ENCODE measurements at places on chromosomes 3 and 15.

DNA sequence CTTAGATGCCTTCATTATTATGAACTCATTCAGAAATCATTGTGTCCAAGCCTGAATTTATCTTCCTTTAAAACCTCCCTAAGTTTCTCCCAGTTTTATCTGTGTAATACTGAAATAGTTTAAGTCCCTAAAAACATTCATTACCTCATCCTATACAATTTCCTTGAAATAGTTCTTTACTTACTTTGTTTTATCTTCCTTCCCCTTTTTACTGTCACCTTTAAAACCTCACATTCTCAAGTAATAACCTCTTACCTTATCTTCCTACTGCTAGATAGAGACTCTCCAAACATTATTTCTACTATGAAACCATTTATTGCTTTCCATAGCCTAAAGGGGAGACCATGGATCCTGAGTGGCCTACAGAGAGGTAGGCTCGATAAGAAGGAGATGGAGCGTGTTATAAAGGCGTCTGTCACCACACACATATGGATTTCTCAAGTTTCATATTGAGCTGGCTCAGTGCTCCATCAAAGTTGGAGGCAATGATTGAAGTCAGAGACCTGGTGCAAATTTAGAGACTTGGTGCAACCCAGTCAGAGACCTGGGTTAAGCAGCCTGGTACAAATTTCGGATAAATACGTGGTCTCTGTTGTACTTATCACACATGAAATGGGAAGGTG is 140.4 kb downstream of the NFKBIZ start:
- no peak for DNase-seq

DNA sequence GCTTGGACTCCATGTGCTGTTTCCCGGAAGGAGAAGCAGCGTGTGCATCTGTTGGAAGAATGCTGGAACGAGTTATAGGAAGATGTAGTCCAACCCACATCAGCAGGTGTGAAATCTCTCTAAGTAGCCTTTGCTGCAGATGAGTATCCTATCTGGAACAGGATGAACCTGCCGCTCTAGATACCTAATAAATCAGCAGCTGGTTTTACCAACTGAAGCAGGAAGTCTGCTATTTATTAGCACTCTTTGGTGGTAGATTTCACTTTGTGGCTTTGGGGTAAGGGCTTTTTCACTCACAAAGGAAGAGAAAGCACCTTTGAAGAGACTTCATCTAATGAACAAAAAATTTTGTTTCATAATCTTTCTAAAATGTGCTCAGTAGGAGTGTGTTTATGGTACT is 66.4 kb downstream of the DCUN1D1 start:
- DNase-seq, result no peak

DNA sequence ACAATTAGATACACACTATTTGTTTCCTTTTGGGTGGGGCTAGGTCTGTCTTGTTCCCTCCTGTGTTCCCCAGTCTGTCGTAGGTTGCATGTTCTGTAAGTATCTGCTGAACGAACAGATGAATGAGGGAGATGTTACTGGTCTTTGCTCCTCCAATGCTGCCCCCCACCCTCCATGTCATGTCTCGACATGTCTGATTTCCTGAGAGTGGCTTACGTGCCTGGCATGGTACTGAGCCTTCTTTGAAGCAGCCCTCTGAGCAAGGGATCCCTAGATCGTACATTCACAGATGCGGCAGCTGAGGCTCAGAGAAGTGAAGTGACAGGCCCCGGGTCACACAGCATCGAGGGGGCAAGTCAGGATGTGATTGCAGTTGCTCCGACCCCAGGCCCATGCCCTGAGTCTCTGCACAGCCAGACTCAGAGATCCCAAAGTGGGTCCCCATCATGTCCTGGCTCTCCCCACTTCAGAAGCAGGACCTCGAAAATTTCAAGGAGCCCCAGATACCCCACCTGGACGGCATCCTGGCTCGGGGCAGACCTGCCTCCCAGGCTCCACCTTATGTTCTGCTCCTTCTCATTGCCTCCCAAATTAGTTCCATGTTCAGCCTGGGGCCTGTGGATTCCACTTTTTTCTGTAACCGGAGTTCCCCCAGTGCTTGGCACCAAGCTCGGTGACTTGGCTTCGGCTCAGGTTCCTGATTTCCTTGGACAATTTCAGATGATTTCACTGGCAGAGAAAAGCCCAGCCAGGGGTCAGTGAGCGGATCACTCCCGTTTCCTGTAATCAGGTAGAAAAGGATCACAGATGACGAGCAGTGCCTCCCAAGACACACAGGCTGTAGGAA is 24.7 kb downstream of the GOLGA6L2 start:
- no peak for DNase-seq

- DNase-seq, result no peak
Measured at GRCh38 chr3:30649572-30650318, 43.3 kb downstream of the TGFBR2 start.

- peak; percentile 46 for DNase-seq
Measured at GRCh38 chr3:66121318-66121717, 82.6 kb upstream of the MAGI1 start.

- no peak for DNase-seq
Measured at GRCh38 chr3:135240426-135240825, 445.4 kb downstream of the EPHB1 start.
